NCI-H187 (cell line): ENCODE measurements at places on chromosomes 5 and 9.

DNA sequence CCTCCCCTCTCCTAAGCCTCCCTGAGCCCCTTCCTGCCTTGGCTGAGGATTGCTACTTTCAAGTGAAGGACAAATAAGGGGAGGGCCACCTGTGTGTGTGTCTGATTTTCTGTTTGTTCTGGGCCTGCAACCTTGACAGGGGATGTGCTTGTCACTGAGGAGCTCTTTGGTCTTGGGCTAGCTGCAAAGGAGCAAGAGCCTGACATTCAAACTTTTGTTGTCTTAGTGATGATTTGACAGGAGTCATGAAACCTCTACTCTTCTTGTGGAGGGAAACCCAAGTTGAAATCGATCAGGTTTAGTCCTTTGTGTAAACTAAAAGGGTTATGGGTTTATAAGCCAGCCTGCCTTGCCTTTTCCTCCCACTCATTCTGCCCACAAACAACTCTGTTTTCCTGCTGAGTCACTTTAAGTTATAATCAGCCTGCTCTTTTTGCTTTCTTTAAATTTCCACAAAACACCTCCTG lies 16.9 kb downstream of the CLTA start:
- no peak for DNase-seq

DNA sequence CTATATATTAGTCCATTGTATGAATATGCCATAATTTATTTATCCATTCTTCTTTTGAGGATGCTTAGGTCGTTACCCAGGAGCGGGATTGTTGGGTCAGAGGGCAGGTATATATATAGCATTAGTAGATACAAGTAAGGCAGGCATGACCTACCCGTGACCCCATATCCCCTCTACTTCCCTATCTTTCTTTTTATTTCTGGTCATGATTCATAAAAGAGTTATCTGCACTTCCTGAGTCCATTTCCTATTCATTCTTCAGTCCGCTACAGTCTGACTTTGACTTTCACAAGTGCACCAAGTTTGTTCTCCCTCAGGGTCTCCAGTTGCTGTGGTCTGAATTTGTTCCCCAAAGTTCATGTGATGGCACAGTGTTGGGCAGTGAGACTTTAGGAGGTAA lies 6.9 kb downstream of the RHOBTB3 start:
- no peak for DNase-seq

DNA sequence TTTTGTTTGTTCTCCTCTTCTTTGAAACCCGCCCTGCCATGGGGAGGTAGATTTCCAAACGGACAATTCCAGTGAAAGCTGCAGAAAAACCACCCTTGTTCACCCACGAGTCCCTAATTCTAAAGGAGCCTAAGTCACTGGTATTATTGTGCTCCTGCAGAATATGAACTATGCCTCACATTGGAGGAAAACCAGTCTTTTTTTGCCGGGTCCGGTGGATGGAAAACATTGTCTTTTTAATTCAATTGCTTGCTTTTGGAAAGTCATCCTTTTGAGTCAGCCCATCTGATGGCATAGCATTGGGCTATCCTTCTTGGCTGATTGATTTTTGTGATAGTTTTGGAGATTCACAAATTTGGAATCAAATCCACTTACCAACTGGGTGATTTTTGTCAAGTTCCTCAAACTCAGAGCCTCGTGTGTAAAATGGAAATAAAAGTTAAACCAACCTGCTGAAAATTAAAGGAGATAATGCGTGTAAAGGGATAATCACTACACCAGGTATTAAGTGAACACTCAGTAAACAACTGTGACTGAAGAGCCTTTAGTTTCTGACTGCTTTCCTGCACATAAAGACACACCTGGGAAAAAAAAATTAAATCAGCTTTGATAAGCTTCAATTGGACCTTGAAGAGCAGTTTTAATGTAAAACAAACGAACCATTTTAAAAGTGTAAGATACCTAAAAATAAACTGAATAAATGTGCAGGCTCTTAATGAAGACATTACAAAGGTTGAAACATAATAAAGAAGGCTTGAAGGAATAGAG lies 780 bp upstream of the CCNJL start:
- DNase-seq, result no peak

GRCh38 chr9:126788634-126789349 lies 16.0 kb upstream of the ZBTB43 start:
- no peak for DNase-seq

DNA sequence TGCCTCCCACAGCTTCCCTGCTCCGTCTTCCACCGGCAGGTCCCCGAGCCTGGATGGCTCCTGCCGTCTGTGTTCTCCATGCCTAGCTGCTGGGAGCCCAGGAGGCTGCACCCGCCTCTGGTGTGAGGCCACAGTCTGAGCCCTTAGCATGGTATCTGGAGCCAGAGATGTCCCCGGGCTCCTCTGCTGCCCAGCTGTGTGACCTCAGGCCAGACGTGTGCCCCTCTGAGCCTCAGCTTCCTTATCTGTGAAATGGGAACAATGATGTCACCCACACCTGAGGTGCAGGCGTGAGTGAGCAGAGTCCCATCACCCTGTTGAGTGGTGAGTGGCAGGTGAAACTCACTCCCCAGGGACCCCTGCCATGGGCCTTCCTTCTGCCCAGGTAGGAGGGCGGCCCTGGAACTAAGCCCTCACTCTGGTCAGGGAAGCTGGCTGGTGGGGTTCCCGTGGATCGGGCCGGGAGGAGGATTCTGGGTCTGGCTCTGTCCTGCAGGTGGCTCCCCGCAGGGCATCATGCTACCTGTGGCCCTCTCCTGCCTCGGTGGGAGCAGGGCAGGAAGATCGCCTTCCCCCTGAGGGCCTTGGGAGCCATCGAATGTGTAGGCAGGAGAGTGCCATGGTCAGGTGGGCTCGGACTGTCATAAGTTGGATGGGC lies 239.0 kb downstream of the PBX3 start:
- DNase-seq, result no peak

GRCh38 chr9:33852216-33852826 lies 35.4 kb downstream of the UBE2R2 start:
- no peak for DNase-seq

DNA sequence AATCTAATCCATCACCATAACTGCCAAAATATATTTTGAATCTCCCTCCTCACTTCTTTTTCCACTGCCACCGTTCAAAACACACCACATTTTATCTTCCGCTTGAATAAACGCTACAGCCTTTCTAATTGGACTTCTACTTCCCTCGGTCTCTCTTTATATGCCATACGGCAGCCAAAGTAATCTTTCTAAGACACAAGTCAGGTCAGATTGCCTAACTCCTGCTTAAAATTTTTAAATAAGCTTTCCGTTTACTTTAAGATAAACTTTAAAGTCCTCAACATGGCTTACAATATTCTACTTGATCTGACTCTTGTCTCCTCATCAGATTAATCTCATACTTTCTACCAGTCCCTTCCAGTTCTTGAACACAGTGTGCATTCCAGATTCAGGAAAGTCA lies 9.7 kb downstream of the AFF4 start:
- no peak for DNase-seq

DNA sequence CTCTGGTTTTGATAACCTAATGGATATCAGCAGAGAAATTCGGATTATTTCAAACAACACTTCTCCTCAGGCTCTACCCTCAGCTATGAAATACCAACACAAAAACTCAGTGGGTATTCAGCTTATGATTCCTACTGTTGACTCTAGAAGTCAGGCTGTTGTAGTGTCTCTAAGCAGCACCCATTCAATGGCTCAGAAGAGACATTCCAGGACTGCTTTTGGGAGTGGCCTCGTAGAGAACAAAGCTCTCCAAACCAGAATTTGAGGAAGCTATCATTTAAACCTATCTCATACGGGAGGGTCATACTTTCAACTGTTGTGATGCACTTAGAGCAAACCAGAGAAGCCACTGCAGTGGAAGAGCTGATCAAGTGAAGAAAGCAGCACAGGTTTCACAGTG lies 34.1 kb downstream of the ETF1 start:
- no peak for DNase-seq

DNA sequence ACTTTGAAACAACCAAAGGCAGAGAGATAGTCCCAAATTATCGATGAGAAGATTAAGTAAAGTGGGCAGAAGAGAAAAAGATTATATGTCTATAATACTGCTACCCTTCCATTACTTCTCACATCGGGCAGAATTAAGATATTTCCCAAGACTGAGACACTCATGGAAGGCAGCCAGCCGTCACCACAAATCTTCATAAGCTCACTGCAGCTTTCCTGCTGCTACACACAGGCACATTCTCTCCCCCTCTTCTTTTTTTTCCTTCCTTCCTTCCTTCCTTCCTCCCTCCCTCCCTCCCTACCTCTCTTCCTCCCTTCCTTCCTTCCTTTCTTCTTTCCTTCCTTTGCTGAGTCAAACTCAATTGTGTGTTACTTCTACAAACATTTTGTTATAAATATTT lies 58.7 kb upstream of the SPATA31C2 start:
- no peak for DNase-seq

- no peak for DNase-seq
Observed at GRCh38 chr5:111069839-111070238, 1.7 kb upstream of the TSLP start.

DNA sequence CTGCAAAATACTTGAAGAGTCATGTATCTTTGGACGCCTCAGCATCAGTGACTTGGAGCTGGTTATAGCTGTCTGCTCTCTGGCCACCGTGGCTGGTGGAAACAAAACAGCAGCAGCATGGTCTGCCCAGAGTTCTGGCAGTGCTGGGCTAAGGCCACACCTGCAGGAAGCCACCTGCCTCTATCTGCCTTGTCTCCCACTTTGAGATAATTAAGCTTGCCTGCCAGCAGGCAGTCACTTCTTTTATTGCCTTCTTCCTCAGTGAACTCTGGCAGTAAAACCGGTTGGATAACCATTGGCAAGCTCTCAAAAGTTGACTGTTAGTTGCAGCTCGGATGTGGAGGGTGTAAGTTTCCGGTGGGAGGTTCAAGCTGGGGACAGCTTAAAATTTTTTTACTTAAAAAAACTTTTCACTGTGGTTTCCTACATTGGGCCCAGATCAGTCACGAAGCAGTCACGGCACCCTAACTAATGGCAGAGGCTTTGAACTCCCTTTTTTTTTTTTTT lies 4.9 kb downstream of the SMIM3 start:
- no peak for DNase-seq

DNA sequence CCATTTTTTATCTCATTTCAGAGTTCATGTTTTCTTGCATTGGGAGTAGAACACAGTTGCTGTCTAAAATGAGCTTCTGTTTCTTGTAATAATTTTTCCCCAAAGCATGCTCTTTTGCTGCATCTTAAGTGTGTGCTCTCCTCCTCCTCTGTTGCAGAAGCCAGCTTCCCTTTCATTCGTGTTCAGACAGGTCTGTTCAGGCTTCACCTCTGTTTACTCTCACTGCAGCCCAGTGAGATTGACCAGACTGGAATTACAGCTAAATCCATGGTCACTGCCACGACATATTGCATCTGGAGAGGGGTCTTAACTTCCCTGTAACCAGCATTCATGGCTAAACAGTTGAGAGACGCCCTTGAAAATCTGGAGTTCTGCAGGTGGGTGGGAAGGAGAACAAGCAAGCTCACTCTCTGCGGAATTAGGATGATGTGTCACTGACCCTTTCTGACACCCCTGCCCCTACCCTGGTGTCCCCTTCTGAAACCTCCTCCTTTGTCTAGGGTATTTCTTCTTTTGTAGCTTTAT lies 223.2 kb downstream of the FSTL4 start:
- no peak for DNase-seq

DNA sequence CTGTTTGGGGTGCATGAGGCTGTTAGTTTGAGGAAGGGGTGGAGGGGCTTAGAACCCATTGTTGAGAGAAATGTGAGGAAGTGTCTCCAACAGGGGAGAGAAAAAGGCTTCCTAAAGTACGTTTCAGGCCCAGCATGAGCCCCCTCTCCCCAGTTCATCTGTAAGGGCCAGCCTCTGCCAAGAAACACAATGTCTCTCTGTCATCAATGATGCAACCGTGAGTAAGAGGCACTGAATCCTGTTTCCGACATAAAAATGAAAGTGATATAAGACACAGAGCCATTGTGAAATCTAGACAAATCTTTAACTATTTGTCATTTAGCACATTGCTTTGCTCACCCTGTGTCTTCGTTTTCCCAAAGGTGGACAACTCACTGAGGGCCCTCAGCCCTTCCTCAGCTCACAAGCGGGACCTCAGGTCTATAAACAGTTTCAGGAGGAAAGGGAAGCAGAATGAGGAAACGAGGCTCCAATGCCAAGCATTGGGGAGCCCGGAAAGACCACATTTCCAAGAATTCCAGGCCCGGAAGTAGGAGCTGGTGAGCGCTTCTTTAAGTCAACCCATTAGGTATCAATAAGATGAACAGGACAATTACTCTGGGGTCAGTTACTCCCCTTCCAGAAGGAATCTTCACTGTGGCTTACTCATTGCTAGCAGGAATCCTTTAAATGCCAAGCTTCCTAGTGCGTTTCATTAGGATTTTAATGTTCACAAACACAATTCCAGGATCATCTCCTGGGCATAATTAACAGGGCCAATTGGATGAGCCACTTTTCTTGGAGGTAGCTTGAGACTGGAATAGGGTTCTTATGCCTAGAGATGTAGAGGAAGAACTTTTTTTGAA lies 59.0 kb upstream of the KLF4 start:
- no peak for DNase-seq

- DNase-seq, result no peak
Observed at GRCh38 chr5:149667084-149667828, 62.9 kb upstream of the PPARGC1B start.

GRCh38 chr9:134669399-134669955 lies 27.9 kb downstream of the COL5A1 start:
- DNase-seq, result no peak

- no peak for DNase-seq
Observed at GRCh38 chr5:166486348-166486747, 1805.1 kb upstream of the WWC1 start.

GRCh38 chr5:107011605-107012004 lies 659.1 kb downstream of the EFNA5 start:
- DNase-seq, result peak; percentile 41

- no peak for DNase-seq
Observed at GRCh38 chr5:168449166-168449565, 37.1 kb upstream of the RARS1 start.

- peak; percentile 11 for DNase-seq
Observed at GRCh38 chr9:129394061-129394885, 216.2 kb upstream of the IER5L start.

GRCh38 chr9:36913393-36914211 lies 120.5 kb downstream of the PAX5 start:
- no peak for DNase-seq
